ENCODE measurements at places on chromosomes 11 and 22.

- no peak for DNase-seq
Measured at GRCh38 chr11:67433536-67434394, 3.7 kb downstream of the PTPRCAP start.

DNA sequence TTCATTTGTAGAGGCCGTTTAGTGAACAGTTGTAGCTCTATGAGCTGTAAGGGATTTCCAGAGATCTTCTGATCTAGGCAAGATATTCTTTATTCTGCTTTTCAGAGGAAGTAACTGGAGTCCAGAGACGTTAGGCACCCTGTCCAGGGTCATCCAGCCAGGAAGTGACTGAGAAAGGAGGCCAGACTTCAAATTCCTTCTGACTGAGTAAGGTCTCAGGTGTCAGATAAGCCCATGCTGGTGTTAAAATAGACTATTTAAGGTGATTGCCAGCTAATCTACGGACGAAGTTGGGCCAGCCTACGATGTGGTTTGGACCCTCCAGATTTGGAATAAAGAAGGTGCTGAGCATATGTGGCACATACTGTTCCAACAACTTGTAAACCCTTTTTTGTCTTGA lies 54.6 kb downstream of the GRIK4 start:
- DNase-seq, result no peak

DNA sequence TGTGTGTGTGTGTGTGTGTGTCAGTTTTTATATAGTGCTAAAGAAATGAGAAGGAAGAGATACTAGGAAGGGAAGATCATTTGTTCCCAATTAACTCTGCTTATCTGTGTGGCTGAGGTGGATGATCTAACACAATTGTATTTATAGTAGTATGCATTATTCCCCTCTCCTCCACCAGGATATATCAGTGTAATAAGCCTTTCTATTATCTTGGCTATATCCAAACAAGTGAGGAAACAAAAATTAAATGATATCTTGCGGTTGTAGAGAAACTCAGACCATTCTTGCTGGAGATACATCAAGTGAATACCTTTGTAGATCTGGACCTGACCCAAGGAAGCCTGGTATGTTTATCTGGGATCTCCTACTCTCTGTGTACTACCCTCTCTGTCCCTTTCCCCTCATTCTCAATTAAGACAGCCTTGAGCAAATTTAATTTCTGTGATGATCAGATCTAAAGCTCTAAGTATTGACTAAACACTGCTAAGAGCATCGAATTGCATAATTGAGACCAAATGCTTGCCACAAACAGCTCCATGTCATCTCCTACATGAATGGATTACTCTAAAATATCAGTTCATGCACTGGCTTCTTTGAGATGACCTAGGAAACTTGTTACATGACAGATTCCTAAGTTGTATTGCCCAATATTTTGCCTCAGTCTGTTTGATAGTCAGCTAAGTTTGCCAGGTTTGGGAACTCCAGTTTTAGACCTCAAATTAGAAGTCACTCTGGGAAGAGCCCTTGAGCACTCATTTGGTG lies 185.3 kb upstream of the CTSC start:
- DNase-seq, result peak; percentile 57

- no peak for DNase-seq
Measured at GRCh38 chr11:83523676-83524075, 237.5 kb upstream of the CCDC90B start.

DNA sequence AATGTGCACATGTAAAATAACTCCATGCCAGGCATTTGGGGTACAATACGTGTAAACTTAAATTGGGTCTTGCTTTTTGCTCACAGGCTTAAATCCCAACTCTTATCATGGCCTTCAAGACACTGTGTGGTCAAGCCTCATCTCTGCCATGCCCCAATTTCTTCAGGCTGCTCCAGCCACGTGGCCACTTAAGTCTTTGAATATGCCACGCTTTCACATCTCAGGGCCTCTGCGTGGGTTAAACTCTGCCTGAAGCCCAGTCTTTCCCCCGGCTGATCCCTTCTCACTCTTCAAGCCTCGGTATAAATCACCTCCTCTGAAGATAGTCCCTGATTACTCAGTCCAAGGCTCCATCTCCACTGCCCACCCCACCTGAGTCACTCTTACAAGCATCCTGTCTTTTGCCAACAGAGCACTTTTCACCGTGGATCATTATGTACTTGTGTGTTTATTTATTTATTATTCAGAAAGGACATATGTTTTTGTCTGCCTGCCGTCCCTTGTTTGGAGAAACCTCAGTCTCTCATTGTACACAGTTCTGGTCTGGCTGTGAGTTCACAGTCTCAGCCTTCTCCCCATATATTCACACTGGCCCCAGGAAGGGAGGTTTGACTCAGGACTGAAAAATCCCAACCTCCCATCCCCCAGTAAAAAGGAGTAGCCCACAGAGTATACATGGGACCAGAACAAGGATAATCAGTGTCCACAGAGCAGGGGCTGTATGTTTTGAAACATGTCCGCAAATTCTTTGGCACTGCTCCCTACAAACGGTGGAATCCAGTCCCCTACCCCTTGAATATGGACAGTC lies 344.7 kb downstream of the MN1 start:
- peak; percentile 99 for DNase-seq

GRCh38 chr11:59767225-59767611 lies 12.0 kb downstream of the STX3 start:
- peak; percentile 79 for DNase-seq

DNA sequence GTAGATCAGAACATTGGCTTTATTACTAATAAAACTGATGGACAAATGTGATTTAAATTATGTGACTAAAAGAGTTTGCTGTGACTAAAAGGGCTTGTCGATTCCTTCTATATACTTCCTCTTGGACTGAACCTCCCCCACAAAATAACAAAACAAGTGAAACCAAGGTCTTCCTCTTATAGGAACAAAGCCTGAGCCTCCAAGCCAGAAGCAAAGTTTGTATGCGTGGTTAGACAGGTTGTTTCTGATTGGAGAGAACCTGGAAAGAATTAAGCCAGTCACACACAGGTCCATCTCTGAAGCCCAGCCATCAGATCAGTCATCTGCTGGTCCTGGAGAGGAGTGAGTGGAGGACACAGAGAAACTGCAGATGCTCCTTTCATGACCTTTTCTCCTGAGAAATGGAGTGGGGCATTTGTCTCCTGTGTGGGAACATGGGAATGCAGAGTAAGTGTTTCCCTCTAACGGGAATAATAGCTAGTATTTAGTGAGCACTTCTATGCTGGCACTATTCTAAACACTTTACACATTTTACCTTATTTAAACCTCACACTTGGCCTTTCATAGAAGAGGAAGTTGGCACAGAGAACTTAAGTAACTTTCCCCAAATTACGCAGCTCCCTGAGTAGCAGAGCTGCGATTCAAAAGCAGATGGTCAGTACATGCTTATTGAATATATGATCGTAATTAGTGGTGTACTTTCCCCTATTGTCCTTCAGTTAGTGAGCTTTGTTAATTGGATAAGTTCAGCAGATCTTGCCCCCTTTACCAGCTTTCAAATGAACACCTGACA lies 77.1 kb downstream of the UVRAG start:
- DNase-seq, result no peak

DNA sequence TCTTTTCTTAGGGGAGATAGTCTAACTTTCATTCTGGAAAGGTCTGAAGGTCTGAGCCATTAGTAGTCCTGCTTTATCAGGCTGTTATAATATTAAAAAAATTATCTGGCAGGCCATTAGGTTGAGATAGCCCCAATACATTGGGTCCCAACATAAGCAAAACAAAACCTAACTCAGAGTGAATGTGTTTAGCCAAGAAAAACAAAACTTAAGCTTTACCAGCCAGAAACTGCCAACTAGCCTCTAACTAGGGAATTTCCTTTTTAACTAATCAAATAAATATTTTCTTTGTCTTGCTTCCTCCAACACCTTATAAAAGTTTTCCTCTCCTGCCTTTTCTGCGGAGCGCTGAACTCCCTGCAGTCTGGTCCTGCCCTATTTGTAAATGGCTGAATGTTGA lies 1137.7 kb upstream of the CNTN5 start:
- no peak for DNase-seq

DNA sequence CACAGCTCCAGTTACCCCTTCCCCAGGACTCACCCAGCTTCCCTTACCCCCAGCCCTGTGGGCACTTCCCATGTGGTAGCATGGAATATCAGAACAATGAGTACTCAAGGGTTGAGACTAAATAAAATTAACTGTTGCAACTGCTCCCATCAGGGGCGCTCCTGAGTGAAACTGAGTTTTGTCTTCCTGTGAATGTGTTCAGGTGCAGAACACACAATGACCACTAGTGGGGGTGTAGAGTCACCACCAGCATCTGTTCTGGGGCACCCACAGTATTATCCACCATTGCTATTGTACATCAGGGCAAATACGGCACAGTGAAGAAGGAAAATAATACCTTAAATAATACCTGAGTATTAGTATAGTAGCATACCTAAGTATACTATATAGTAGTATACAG lies 689.7 kb downstream of the TBC1D22A start:
- DNase-seq, result no peak

- peak; percentile 77 for DNase-seq
Measured at GRCh38 chr22:50086526-50086925, 1.3 kb upstream of the MLC1 start.

- no peak for DNase-seq
Measured at GRCh38 chr22:21669026-21669425, 3.2 kb downstream of the PPIL2 start.
